Erythroblast (primary cell): ENCODE measurements at places on chromosomes 11 and 22.
A peak's percentile ranks its signal among the peaks of the same experiment; 100 is the strongest.

DNA sequence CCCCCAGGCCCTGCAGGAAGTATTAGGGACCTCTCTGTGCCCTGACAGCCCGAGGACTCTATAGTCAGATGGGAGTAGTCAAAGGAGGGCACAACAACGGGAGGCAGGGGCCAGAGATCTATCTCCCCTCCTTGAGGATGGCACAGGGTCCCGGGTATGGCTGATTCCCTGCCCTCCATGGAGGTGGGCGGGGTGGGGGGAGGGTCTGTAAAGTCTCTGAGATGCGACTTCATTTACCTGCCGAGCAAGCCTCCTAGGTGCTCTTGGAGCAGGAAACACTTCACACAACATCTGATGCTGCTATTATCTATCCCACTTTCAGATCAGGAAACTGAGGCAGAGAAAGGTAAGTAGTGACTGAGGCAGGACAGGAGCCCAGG lies 769 bp upstream of the CDC42EP1 start:
- no peak for DNase-seq

GRCh38 chr11:92129811-92130210 lies 94.8 kb upstream of the FAT3 start:
- no peak for DNase-seq

GRCh38 chr11:85472953-85473352 lies 154.2 kb downstream of the DLG2 start:
- no peak for DNase-seq

GRCh38 chr11:89327885-89328284 lies 150.2 kb downstream of the TYR start:
- no peak for DNase-seq

DNA sequence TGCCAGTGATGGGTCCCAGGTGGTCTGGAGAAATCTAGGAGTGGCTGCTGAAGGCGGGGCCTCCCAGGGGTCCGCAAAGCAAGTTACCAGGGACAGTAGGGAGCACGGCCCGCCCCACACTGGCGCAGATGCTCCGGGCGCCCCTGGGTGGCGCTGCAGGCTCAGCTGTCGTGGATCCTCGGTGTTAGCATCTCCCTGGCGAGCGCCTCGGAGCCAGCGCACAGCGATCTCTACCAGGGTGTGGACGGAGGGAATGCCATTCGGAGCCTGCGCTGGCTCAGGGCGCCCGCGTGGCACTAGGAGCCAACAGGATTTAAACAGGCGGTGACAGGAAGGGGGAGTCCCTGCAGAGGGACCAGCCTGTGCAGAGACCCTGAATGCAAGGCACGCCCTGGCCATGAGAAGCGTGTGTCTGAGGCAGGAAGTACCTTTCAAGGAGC lies 20.2 kb downstream of the FADS3 start:
- peak; percentile 90 for DNase-seq

DNA sequence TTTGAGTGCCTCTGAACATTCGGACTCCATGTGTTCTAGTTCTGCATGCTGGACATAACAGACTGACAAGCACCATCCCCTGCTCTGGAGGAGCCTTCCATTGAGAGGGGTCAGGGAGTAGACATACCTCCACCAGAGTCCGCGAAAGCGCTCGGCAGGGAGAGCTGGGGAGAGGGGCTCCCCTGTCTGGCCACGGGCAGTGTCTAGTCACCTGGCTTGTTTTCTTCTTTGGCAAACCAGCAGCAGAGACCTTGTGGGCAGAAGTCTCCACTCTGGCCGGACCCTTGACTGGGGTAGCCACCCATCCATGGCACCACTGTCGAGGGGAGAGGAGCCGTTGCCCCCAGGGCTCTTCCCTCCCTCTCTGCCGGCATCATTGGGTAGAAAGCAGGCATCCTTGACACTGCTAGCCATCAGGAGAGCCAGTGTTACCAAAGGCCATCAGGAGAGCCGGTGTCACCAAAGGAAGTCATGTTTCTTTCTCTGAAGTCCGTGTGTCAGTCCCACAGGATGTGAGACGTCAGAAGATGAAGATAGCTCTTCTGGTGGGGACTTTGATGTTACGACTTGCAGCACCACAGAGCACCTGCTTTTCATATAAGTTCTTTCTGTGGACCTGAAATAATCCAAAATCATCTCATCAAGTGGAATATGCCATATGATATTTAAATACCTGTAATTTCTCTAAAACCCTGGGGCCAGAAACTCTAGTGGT lies 305.6 kb downstream of the TBC1D22A start:
- no peak for DNase-seq

DNA sequence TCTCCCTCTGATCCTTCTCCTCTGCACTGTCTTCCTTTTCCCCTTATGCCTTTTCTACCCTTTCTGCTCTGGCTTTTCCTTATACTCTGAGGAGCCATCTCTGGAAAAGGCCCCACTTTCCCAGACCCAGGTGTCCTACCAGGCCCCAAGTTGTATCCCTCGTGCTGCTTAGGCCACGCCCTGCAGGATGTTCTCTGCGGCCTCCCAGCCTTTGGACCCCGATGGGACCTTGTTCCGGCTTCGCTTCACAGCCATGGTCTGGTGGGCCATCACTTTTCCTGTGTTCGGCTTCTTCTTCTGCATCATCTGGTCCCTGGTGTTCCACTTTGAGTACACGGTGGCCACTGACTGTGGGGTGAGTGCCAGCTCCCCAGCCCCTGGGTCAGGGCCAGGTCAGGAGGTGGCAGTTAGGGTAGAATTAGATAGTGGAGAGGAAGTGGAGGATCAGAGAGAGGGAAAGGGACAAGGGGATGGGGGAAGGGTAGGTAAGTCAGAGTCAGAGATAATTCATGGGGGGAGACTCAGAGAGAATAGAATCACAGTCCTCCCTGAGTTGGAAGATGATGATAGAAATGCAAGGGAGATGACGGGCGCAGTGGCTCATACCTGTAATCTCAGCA lies 8.9 kb downstream of the PGAP2 start:
- DNase-seq, result no peak

DNA sequence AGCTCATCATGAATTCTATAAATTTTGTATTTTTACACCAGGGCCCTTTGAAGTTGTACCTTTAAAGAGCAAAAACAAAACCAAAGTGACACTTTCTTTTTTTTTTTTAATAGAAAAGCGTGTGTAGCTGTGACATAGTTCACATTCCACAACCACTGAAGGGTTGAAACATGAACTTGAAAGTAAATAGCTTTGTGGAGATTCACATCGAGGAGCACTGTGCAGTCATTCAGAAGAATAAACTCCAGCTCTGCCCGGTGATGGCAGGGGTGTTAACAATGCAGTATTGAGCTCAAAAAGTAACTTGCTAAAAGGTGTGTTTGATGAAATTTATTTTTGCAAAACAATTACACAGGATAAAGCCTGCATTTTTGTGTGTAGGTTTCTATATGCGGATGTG lies 1166.2 kb downstream of the TBC1D22A start:
- no peak for DNase-seq

- DNase-seq, result no peak
Measured at GRCh38 chr11:27367881-27368280, 4.9 kb upstream of the CCDC34 start.

DNA sequence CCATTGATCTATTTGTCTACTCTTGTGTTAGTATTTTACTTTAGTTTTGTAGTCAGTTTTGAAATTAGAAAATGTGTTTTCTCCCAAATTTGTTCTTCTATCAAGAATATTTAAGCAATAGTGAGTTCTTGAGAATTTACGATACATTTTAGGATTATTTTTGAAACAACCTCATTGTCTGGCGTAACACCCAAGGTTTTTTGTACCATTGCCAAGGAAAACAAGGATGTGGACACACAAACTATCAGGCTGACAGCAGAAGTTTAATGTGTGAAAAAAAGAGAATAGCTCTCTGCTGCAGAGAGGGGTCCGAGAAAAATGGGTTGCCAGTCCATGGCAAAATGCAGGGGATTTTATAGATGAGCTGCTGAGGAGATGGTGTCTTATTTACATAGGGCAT lies 865.1 kb upstream of the CNTN5 start:
- DNase-seq, result no peak

DNA sequence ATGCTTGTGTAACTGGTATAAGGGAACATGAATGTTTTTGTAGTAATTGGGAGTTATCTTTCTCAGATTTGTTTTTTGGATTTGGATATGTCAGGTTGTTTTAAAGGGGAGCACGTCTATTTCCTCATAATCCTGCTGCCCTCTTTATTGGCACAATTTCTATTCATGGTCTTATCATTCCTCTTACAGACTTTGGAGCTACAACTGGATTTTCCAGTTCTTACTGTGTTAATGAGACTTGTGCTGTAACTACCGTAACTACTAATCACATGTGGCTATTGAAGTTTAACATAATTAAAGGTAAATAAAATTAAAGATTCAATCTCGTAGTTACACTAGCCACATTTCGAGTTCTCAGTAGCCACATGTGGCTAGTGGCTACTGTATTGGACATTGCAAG lies 1.9 kb downstream of the FDX1 start:
- no peak for DNase-seq

DNA sequence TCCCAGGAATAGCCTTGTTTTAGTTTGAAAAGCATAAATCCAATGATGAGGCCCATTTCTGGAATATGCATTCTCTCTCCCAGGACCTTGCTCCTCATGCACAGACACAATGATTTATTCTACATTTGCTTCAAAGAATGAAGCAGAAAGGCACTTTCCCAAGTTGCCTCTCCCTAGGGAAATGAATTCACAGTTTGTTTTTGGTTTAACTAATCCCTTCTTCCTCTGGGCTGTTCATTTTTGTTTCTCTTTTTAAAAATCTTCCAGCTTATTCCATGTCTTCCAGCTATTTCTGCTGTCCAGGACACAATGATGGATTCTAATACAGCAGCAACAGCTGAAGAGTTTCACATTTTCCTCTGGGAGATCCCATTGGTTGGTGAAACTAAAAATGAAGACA lies 1529.2 kb upstream of the TENM4 start:
- no peak for DNase-seq

- no peak for DNase-seq
Measured at GRCh38 chr11:94472916-94473799, 20.5 kb downstream of the MRE11 start.

GRCh38 chr11:123519055-123519796 lies 89.2 kb downstream of the GRAMD1B start:
- DNase-seq, result no peak

DNA sequence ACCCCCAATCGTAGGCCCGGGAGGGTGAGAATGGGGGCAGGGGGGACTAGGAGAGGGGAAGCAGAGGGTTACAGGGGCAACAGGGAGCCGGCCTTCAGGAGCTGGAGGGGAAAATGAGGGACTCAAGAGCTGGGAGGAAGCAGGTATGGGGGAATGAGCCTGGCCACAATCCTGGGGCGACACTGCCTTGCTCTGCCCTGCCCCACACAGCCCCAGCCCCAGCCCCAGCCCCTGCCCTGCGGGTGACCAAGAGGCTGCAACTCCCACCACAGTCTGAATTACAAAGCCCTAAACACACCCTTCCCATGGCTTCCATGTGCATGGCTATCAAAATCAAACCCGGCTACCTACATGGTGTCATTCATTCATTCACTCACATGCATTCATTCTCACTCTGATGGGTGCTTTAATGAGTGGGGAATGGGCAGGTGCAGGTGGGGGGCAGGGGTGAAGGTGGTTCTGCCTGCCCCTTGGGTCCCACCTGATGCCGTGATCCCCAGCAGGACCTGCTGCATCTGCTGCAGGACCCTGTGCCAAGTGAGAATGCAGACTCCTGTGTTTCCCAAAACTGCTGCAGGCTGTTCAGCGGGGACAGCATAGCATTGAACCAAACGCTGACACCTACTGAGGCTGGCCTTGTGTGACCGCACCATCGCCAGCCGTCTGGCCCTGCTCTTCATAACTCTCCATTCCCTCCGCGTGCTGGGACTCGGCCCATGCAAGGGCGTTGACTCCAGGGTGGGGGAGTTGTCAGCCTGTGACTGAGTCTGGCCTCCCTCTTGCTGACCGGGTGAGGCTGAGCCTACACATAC lies 9.5 kb upstream of the LINC01488 start:
- no peak for DNase-seq

GRCh38 chr11:15935373-15935772 lies 421.0 kb downstream of the SOX6 start:
- DNase-seq, result no peak

- DNase-seq, result no peak
Measured at GRCh38 chr11:37026326-37026725, 428.3 kb upstream of the RAG2 start.

- DNase-seq, result peak; percentile 96
Measured at GRCh38 chr22:39625569-39626537, 55.3 kb downstream of the CACNA1I start.

DNA sequence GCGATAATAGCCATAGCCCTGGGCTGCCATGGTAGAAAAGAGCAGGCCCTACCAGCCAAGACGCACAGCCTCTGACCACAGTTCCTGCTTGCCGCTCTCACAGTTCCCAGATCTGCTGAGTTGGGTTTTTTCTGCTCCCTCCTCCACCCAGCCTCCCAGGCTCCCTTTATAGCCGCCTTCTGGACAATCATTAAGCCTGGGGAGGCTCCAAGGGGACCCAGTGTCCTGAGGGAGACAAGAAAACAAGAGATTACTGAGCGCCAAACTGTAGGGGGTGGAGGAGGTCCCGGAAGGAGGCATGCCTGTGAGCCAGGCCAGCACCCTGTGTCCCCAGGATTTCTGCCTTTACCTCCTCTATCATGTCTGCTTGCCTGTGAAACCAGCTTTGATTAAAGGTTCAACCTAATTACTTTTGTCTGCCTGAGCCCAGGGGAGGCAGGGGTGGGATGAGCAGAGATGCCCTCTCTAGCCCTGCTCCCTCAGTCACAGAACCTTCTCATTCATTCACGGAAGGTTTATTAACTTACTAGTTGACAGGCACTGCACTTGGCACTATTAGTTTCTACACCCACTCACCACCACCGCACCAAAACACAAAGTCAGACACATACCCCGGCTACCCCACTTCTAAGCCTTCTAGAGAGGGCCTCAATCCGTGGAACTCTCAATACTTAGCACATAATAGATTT lies 1.2 kb downstream of the SLC37A4 start:
- DNase-seq, result peak; percentile 65

DNA sequence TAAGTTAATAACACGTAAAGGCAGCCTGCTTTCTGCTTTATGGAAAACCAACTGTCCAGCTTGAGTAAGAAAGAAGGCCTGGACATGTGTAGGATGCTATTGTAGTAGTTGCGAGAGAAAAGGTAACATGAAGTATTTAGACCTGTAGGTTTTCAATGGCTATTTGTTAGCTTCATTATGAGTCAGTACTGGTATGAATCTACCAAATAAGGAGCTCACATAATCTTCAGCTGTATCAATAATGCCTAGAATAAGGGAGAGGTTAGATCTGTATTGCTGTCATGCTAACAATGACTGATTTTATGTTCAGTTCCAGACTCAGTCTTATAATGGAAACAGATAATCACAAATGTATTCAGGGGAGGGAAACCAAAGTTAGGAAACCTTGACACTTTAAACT lies 550.3 kb downstream of the CNTN5 start:
- DNase-seq, result no peak

DNA sequence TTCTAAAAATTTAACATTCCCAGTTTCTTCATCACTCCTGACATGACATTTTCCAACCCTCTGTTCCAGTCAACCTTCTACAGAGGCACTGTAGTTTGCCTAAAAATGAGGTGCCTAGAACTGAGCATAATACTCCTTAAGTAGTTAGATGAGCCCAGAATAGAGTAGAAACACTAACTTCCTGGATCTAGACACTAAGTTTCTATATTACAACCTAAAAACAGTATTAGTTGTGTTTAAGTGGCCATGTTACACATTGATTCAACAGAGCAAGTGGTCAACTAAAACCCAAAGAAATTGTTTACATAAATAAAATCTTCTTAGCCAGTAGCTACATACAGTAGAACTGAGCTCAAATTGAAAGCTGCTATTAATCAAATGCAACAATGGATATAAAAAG lies 1.3 kb downstream of the HPS5 start:
- DNase-seq, result no peak

- DNase-seq, result no peak
Measured at GRCh38 chr22:43837666-43838065, 24.6 kb downstream of the SULT4A1 start.

GRCh38 chr11:70608568-70609470 lies 210.5 kb downstream of the CTTN start:
- no peak for DNase-seq
